T-helper 17 cell (primary cell): ENCODE measurements at places on chromosomes 5 and 9. TPM values are rescaled to one million over a fixed set of nuclear protein-coding genes. Genes with fewer than 3 reads are reported as not detected.
A peak's percentile ranks its signal among the peaks of the same experiment; 100 is the strongest.

DNA sequence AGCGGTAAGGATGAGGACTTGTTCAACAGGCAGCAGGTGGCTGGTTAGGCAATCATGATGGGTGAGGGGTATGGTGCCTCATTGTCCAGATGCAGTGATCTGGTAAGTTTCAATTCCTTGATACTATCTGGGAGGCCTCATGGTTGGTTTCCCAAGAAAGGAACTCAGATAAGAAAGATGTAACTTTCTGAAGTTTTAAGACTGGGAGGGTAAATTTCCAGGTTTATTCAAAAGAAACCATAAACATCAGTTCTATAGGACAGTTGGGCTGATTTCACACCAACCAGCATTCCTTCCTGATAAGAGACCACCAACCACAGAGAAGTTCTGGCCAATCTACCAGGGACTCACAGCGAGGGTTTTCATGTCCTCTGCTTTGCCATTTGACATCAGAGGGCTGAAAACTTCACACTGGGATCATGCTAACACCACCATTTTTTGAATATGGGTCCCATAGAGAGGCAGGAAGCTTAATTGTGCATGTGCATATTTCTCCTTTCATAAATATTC, 773 bp upstream of the AGGF1 start:
- peaks cover 5% of the 10 kb centered on the region for H3K36me3 ChIP-seq
- H3K27ac ChIP-seq, result peak overlapping the region; percentile 51
- H3K4me3 ChIP-seq, result peak overlapping the region; percentile 93
- peaks cover 4% of the 10 kb centered on the region for H3K27me3 ChIP-seq
- no peak for DNase-seq
- peaks cover 10% of the 10 kb centered on the region for H3K4me1 ChIP-seq

GRCh38 chr5:172683645-172684471, 42.8 kb downstream of the NEURL1B start:
- peak overlapping the region; percentile 87 for H3K4me3 ChIP-seq
- no peaks in the 10 kb centered on the region for H3K36me3 ChIP-seq
- peak overlapping the region; percentile 81 for H3K27ac ChIP-seq

GRCh38 chr5:167643631-167644280, 647.7 kb upstream of the WWC1 start:
- H3K27ac ChIP-seq, result no peak overlapping the region
- H3K4me1 ChIP-seq, result no peaks in the 10 kb centered on the region
- no peaks in the 10 kb centered on the region for H3K36me3 ChIP-seq
- no peak overlapping the region for H3K4me3 ChIP-seq
- no peaks in the 10 kb centered on the region for H3K27me3 ChIP-seq

GRCh38 chr5:67957374-67957773, 258.2 kb upstream of the PIK3R1 start:
- no peak overlapping the region for H3K4me3 ChIP-seq
- H3K36me3 ChIP-seq, result no peaks in the 10 kb centered on the region
- H3K27ac ChIP-seq, result no peak overlapping the region
- no peaks in the 10 kb centered on the region for H3K4me1 ChIP-seq
- no peak for DNase-seq
- H3K27me3 ChIP-seq, result peaks cover 46% of the 10 kb centered on the region

GRCh38 chr5:32304622-32305021, 8.1 kb downstream of the MTMR12 start:
- peaks cover 46% of the 10 kb centered on the region for H3K4me1 ChIP-seq
- no peak overlapping the region for H3K4me3 ChIP-seq
- H3K36me3 ChIP-seq, result no peaks in the 10 kb centered on the region
- peak overlapping the region; percentile 39 for H3K27ac ChIP-seq
- no peak for DNase-seq
- H3K27me3 ChIP-seq, result no peaks in the 10 kb centered on the region

DNA sequence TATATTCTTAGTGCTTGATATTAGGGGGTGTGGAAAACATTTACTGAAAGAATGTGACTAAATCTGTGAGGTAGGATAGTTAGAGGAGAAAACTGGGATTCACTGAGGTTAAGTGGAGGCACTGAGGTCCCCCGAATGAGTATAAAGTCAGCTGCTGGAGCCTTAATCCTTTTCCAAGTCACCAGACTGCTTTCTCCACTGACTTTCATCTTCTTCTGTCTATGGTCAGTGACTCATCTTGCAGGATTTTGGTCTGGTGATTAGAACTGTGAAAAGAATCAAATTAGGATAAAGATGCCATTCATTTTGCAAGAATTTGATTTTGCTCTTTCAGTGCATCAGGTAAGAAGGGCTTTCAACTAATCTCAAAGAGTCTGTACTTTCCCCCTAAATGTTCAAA, 89.3 kb upstream of the ALDH1A1 start:
- H3K27ac ChIP-seq, result no peak overlapping the region
- no peak for DNase-seq
- H3K36me3 ChIP-seq, result peaks cover 2% of the 10 kb centered on the region
- no peak overlapping the region for H3K4me3 ChIP-seq
- H3K4me1 ChIP-seq, result no peaks in the 10 kb centered on the region

DNA sequence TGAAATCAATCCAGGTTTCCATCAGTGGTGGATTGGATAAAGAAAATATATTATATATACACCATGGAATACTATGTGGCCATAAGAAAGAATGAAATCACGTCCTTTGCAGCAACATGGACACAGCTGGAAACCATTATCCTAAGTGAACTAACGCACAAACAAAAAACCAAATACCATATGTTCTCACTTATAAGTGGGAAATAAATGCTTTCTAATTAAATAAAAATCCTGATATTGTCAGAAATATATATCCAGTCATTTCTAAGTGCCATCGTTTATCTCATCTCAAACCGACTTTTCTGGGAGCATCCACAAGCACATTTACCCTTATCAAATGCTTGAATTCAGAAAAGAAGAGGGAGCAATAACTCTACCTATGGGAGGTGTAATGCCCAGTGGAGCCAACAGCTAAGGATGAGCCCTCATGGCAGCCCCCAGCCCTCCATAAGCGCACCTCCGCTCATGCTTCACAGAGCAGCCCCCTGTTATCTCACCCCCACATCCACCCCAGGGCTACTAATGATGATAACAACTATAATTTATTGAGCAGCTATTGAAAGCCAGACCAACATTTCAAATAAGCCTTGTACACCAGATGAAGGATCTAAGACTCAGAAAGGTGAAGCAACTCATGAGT, 101.7 kb upstream of the SPOCK1 start:
- no peak overlapping the region for H3K27ac ChIP-seq
- DNase-seq, result no peak
- peaks cover 71% of the 10 kb centered on the region for H3K27me3 ChIP-seq

GRCh38 chr5:54463713-54464112, 8.2 kb downstream of the HSPB3 start:
- no peaks in the 10 kb centered on the region for H3K4me1 ChIP-seq
- H3K4me3 ChIP-seq, result no peak overlapping the region
- DNase-seq, result no peak
- no peak overlapping the region for H3K27ac ChIP-seq
- peaks cover 4% of the 10 kb centered on the region for H3K36me3 ChIP-seq

GRCh38 chr9:89304834-89305188, 6.2 kb upstream of the CKS2 start:
- H3K4me3 ChIP-seq, result no peak overlapping the region
- peaks cover 6% of the 10 kb centered on the region for H3K4me1 ChIP-seq
- H3K36me3 ChIP-seq, result peaks cover 2% of the 10 kb centered on the region
- H3K27ac ChIP-seq, result no peak overlapping the region

- H3K36me3 ChIP-seq, result no peaks in the 10 kb centered on the region
- H3K4me3 ChIP-seq, result no peak overlapping the region
- no peaks in the 10 kb centered on the region for H3K4me1 ChIP-seq
- no peaks in the 10 kb centered on the region for H3K27me3 ChIP-seq
- no peak overlapping the region for H3K27ac ChIP-seq
Measured at GRCh38 chr5:26026044-26026443, 1012.3 kb downstream of the CDH9 start.

- no peak for DNase-seq
- peaks cover 18% of the 10 kb centered on the region for H3K27me3 ChIP-seq
- no peaks in the 10 kb centered on the region for H3K4me1 ChIP-seq
- no peaks in the 10 kb centered on the region for H3K36me3 ChIP-seq
Measured at GRCh38 chr5:40937075-40937474, 27.8 kb downstream of the C7 start.

GRCh38 chr9:78539904-78540303, 243.0 kb downstream of the PSAT1 start:
- H3K27me3 ChIP-seq, result no peaks in the 10 kb centered on the region
- no peak overlapping the region for H3K4me3 ChIP-seq
- H3K4me1 ChIP-seq, result no peaks in the 10 kb centered on the region
- H3K27ac ChIP-seq, result no peak overlapping the region
- DNase-seq, result no peak
- H3K36me3 ChIP-seq, result no peaks in the 10 kb centered on the region

- peak overlapping the region; percentile 51 for H3K27ac ChIP-seq
- H3K36me3 ChIP-seq, result no peaks in the 10 kb centered on the region
- H3K27me3 ChIP-seq, result peaks cover 11% of the 10 kb centered on the region
- no peak overlapping the region for H3K4me3 ChIP-seq
Measured at GRCh38 chr9:113993838-113994540, 84.1 kb downstream of the AMBP start.

DNA sequence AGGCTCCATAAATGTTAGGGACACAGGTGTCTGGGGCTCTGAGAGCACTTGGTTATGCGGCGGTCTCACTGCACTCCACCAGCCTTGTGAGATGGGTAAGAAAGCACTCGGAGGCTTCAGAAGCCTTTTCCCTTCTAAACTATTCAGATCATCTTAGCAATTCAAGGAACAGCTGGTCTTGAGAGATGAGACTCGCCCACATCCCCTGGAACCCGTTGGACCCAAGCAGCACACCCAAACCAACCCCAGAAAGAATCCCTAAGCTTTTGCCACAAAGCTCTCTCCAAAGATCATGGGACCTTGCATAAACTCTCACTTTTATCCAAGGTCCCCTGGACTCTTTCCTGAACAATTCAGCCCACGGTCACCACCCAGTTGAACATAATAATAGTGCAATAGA, 90.2 kb downstream of the RAPGEF1 start:
- peak overlapping the region; percentile 57 for H3K27ac ChIP-seq
- H3K36me3 ChIP-seq, result peaks cover 2% of the 10 kb centered on the region
- DNase-seq, result no peak
- peaks cover 40% of the 10 kb centered on the region for H3K4me1 ChIP-seq
- H3K27me3 ChIP-seq, result no peaks in the 10 kb centered on the region
- H3K4me3 ChIP-seq, result no peak overlapping the region

- no peak overlapping the region for H3K4me3 ChIP-seq
- H3K36me3 ChIP-seq, result no peaks in the 10 kb centered on the region
- H3K4me1 ChIP-seq, result no peaks in the 10 kb centered on the region
- H3K27ac ChIP-seq, result no peak overlapping the region
Measured at GRCh38 chr5:104018299-104018698, 455.7 kb upstream of the NUDT12 start.

DNA sequence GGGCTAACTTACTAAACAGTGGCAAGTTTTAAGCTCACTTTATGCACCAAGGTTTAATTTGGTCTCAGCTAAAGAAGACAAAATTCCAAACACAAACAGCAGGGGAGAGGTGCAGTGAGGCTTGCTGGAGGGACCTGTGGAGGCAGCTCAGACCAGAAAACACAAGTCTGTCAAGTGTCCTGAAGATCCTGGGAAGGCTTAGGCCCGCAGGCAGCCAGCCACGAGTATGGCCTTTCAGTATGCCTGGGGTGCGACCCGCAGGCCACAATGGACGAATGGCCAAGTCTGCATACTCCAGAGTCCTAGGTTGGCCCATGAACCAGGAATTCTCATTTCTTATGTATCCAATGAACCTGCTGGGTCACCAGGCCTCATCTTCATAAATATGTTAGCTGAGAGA, 9.3 kb downstream of the CCNI2 start:
- H3K27me3 ChIP-seq, result no peaks in the 10 kb centered on the region
- no peak for DNase-seq
- peak overlapping the region; percentile 89 for H3K27ac ChIP-seq

GRCh38 chr5:15116996-15117395, 245.4 kb upstream of the ANKH start:
- H3K27me3 ChIP-seq, result peaks cover 12% of the 10 kb centered on the region
- H3K27ac ChIP-seq, result no peak overlapping the region
- DNase-seq, result no peak
- no peak overlapping the region for H3K4me3 ChIP-seq
- no peaks in the 10 kb centered on the region for H3K36me3 ChIP-seq

DNA sequence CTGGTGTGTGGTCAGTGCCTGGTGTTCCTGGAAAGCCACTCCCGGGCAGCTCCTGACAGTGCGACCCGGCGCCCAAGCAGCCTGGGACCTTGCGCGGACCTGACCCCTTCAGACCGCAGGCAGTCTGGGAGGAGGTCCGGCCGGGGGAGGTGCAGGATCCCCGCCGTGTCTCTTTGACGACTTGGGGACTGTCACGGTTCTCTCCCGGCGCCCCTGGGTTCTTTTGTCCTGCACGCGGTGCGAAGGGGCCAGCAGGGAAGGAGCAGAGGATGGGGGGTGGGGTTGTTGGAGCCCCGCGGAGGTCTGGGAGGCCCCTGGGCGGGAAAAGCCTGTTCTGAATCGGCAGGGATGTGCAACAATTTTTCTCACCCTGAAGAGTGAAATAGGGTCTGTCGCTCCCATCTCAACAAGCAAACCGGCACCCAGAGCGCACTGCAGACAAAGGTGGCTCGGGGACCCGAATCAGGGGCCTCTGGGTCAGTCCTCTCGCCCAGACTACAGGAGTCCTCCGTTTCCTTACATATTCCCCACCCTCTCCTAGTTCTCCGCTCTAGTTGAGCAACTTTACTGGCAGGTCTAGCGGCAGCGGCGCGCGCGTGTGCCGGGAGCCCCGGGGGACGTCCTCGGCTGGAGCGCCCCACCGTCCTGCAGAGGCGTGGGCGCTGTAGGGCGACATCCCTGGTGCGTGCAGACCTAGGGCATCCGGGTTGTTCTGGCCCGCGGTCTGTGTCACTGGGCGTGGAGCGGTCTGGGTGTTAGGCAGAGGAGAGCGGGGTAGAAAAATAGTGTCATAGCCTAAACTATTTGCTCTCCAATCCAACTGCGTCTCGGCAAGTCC, 1.2 kb downstream of the VCAN start:
- DNase-seq, result no peak
- peaks cover 77% of the 10 kb centered on the region for H3K27me3 ChIP-seq
- H3K36me3 ChIP-seq, result peaks cover 12% of the 10 kb centered on the region

DNA sequence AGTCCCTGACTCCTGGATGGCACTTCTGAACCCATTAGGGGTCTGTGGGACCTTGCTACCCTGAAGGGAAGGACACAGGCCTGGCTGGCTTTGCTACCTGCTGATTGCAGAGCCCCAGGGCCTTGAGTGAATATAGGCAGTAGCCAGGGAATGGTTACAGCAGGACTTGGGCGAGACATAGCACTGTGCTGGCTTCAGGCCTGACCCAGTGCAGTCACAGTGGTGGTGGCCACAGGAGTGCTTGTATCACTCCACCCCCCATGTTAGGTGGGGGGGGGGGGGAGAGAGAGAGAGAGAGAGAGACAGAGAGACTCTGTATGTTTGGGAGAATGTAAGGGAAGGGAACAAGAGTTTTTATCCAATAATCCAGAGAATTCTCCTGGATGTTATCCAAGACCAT, 439.3 kb upstream of the ZNF608 start:
- H3K27ac ChIP-seq, result no peak overlapping the region
- H3K4me3 ChIP-seq, result no peak overlapping the region
- no peaks in the 10 kb centered on the region for H3K36me3 ChIP-seq
- no peak for DNase-seq
- H3K27me3 ChIP-seq, result no peaks in the 10 kb centered on the region

Gene FBXL7
- total RNA-seq, result not detected

Gene SLC1A1
- 0.13 TPM for total RNA-seq

Gene GRXCR2
- total RNA-seq, result not detected

Gene FXN
- 16.2 TPM for total RNA-seq

Gene CCDC183
- total RNA-seq, result 1.8 TPM

Gene UBLCP1
- 19.0 TPM for total RNA-seq

Gene PTGER4
- 314 TPM for total RNA-seq

Gene DNM1
- 1.3 TPM for total RNA-seq

Gene CDH9
- total RNA-seq, result not detected

Gene USP20
- total RNA-seq, result 90.0 TPM

Gene PCDHGA2
- total RNA-seq, result not detected

Gene ARL14EPL
- not detected for total RNA-seq

Gene LIX1
- total RNA-seq, result not detected

Gene PCDHGA5
- total RNA-seq, result not detected

Gene POLR3G
- total RNA-seq, result 0.21 TPM

Gene LVRN
- total RNA-seq, result not detected
